HL-60 (cell line): ENCODE measurements at places on chromosomes 2 and 18.

DNA sequence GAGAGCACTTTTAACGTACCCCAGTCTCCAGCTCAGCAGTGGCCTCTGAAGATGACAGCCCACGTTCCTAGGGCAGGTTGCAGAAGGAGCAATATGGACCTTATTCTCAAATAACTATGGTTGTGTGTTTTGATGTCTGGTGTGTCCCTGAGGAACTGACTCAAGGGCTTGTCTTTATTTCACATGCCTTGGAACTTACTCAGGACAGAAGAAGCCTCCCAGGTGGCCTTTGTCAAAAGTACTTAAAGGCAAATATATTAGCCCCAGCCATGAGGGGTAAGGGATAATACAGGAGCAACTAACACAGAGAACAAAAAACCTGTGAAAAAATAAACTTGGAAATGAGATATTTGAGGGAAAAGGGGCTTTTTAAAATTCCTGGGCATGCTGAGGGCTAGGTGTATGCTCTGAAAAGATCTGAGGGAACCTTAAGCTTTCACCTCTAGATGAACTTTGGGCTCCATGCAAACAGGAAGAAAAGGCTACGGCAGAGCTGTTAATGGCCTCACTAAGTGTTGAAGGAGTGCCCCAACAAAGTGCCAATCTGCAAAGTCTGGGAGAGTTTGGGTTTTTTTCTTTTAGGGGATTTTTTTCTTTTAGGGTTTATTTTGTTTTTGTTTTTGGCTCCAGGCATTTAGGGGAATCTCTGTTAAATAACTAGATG, 40.3 kb downstream of the SRBD1 start:
- DNase-seq, result no peak

GRCh38 chr18:40094441-40094840, 1860.6 kb upstream of the PIK3C3 start:
- DNase-seq, result no peak

DNA sequence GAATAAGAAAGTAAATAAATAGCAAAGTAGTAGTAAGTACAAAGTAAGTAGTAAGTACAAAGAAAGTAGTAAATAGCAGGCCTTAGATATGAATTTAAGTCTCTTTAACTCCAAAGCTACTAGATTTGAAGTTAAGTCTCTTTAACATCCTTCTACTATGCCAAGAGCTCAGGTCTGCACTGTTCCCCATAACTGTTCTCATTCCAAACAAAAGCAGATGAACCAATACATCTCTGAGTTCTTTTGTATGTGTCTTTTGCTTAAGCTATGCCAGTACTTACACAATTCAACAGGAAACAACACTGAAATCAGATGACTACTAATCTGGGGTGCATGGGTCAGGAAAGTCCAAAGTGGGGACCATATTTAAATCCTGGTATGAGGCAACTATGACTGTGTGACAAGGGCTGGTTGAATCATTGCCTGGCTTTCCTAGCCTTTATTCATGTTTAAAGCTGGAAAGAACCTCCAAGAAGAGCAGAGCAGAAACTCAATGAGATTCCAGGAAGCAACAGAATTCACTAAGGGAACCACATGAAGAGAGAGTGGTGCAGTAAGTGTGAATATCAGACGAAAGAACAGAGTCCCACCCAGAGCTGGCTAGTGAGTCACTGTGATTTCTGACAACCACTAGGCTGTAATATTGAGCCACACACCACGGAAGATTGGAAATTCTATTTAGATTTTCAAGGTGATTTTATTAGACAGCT, 51.0 kb upstream of the CYP26B1 start:
- no peak for DNase-seq

DNA sequence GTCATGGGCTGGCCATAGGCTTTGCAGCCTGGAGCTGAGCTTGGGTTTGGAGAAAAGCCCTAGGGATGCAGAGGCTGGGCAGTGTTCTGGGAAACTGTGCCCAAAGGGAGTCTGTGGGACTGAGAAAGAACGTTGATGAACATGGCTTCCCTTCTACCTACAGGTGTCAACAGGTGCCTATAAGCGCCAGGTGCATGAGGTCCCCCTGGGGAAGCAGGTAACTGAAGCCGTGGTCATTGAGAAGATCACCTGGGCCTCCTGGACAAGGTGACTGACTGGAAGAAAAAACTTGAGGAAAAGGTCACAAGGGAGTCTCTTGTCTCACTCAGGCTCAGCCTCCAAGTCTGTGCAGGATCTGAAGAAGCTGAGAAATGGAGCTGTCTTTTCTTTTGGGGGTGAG, 83.4 kb downstream of the RTN4 start:
- DNase-seq, result no peak

GRCh38 chr2:30231996-30232800, 864 bp downstream of the LBH start:
- peak; percentile 33 for DNase-seq

DNA sequence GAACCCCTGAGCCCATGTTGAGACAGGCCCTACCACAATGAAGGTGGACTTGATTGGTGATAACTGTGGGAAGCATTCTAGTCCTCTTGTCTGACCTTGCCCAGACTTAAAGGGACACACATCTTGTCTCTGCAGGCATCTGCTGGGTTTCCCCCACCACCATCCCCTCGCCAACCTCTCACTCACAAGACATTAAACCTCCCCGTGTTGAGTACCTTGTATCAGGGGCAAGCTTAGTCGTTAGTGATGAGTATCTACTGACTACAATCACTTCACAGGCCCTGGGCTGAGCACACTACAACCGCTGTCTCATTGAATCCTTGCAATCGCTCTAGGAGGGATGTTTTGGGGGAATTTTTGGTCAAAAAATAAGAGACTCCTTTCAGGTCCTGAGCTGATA, 86.0 kb downstream of the ICOS start:
- no peak for DNase-seq

DNA sequence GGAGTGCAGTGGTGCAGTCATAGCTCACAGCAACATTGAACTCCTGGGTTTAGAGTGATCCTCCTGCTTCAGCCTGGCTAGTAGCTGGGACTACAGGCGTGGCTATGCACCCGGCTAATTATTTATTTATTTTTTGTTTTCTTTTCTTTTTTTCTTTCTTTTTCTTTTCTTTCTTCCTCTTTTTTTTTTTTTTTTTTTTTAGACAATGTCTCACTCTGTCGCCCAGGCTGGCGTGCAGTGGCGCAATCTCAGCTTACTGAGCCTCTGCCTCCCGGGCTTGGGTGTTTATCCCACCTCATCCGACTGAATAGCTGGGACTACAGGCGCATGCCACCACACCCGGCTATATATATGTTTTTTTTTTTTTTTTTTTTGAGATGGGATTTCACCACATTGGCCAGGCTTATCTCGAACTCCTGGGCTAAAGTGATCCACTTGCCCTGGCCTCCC, 1.4 kb upstream of the ANXA4 start:
- DNase-seq, result peak; percentile 33

DNA sequence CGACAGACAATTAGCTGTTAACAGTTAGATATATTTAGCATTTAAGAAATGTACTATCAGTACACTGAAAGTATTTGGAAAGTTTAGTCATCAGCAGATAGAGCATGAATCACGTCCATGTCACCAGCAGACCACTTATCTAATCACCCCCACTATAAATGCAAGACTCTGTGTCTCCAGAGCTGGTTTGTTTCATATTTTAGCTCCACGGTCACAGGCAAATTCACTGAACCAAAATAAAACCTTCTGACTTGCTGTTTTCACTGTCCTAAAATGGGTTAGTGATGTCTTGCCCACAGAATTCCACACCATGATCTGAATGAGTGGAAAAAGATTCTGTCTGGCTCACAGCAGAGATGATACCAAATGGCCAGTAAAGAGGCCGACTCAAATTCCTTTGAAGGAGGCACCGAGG, 64.9 kb downstream of the CDH2 start:
- no peak for DNase-seq

DNA sequence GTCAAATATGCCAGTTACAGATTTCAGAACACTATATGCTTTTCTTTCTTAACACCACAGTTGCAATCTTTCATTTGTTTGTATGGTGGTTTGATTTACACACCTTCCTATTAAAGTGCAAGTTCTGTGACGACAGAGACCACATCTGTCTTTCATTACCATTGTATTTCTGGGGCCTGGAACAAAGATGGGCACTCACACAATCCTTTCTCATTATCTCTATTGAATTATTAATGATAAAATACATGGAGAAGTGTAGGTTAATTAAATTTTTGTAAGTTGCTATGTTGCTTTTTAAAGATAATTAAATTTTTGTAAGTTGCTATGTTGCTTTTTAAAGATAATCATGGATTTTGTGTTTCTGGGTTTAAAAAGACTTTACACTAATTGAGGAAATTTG, 79.9 kb downstream of the KCTD18 start:
- DNase-seq, result no peak

DNA sequence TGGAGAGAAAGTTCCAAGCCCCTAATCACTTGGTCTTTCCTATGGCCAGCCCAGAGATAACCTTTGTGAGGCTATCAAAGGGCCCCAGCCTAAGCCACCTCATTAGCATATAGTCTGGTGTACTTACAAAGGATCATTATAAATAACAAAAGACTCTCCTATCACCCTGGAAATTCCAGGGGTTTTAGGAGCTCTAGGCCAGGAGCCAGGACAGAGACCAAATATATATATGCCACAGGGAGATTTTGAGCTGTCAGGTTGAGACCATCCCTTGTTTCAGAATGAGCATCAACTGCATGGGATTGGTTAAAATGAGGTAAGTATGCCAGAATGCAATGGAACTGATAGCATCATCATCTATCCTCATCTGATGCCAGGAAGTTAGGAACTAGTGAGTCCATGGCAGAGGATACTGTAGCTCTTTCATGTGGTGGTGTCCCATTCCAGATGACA, 32.1 kb upstream of the CHRNA1 start:
- DNase-seq, result no peak

- no peak for DNase-seq
These were observed 125.7 kb upstream of the FZD5 start for GRCh38 chr2:207895274-207895860.

DNA sequence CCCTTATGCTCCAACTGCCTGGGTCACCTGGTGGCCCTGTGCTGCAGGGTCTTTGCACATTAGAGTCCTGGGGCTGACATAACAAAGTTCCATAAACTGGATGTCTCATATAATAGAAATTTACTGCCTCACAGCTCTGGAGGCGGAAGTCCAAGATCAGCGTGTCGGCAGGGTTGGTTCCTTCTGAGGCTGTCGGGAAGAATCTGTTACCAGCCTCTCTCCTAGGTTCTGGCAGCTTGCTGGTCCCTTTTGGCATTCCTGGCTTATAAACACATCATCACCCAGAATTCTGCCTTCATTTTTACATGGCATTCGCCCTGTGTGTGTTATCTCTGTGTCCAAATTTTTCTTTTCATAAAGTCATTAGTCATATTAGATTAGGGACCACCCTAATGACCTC, 170.5 kb downstream of the NDUFA10 start:
- DNase-seq, result no peak

GRCh38 chr2:184524551-184525382, 73.6 kb upstream of the ZNF804A start:
- DNase-seq, result no peak

- no peak for DNase-seq
These were observed 82.0 kb upstream of the SLC66A3 start for GRCh38 chr2:11073251-11073650.

GRCh38 chr18:37489998-37490397, 75.6 kb downstream of the CELF4 start:
- DNase-seq, result no peak

DNA sequence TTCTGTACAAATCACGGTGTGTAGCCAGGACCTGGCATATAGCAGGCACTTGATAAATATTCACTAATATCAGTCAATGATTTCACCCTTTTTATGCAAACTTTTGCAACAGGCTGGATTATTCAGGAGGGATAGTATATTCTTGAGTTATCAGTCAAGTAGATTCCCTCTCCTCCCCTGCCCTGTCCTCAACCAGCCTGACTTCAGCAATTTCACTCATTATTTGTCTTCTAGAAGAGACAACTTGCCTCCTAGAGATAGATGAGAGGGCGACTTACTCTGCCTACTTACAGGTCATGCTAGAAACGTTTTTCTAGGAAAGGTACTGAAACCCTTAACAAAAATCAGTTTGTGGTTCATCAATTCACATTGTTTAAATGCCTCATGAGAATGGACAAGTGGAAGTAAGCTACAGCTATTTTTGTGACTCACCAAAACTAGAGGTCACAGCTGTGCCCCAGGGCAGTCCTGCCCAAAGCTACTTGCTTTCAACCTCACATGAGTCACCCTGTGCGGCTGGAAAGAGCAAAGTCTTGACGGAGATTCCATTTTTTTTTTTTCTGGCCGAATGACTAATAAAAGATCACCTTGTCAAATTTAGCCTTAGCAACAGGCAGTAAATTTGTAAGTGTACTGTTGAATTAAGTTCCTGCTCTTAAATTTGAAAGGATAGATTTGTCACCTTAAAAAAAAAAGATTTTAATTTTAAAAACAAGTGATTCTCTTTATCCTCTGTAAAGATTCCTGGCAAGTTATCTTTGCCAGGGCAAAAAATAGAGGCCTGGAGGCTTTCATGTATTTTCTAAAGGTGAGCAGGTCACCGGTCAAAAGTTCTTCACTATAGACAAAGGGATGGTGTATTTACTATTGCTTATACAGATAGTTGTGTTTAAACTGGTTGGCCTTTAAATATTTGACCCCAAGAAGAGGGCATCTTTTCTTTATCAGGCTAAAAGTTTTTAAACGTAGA, 109.0 kb upstream of the SLC35G4 start:
- no peak for DNase-seq

DNA sequence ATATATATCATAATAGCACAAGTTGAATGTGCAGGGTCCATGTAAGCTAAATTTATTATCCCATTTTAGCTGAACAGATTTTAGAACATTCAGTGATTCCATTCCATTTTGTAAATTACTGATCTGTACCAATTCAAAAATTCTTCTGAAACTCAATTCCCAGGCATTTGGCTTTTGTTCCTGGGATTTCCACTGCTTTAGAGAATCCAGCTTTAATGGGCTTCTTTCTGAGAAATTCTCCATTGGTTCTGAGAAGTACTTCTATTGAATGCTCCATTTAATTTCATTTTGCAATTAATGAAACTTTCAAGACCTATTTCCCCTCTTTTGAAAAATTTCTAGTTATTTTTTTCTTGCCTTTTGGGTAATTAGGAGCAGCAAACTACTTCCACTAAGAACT, 36.8 kb downstream of the BCL2 start:
- DNase-seq, result no peak

DNA sequence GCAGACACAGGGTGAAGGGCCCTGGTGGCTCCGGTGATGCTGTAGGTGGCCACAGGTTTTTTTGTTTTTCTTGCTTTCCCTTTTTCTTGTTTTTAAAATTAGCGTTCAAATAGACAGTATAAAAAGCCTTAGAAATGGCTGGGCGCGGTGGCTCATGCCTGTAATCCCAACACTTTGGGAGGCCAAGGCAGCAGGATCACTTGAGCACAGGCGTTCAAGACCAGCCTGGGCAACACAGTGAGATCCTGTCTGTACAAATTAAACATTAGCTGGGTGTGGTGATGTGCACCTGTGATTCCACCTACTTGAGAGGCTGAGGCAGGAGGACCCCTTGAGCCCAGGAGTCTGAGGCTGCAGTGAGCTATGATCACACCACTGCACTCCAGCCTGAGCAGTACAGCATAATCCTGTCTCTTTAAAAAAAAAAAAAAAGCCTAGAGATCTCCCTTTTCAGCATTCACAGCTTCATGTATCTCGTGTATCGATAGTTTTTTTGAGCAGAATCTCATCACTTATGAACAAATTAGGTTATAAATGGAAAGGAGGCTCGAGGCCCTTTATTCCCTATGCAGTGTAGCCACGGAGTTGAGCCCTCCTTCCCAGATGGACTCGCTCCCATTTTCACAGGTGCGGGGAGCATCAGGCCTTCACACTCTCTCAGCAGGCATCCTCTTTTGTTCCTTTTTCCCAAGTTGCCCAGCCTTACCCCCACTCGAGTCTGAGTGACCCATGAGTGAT, 50.8 kb downstream of the EMILIN2 start:
- DNase-seq, result no peak

- no peak for DNase-seq
These were observed 5.2 kb downstream of the EML6 start for GRCh38 chr2:54728669-54729120.

- DNase-seq, result no peak
These were observed 6.8 kb downstream of the GALM start for GRCh38 chr2:38672445-38673391.
